ENCODE measurements at places on chromosomes 7 and 10.

GRCh38 chr7:132577206-132578049, 1.2 kb upstream of the PLXNA4 start:
- no peak for DNase-seq

GRCh38 chr7:11330208-11330607, 356.5 kb downstream of the PHF14 start:
- DNase-seq, result no peak

GRCh38 chr7:120677535-120677934, 180.4 kb downstream of the TSPAN12 start:
- no peak for DNase-seq

GRCh38 chr7:50699143-50699542, 83.6 kb downstream of the GRB10 start:
- DNase-seq, result no peak

DNA sequence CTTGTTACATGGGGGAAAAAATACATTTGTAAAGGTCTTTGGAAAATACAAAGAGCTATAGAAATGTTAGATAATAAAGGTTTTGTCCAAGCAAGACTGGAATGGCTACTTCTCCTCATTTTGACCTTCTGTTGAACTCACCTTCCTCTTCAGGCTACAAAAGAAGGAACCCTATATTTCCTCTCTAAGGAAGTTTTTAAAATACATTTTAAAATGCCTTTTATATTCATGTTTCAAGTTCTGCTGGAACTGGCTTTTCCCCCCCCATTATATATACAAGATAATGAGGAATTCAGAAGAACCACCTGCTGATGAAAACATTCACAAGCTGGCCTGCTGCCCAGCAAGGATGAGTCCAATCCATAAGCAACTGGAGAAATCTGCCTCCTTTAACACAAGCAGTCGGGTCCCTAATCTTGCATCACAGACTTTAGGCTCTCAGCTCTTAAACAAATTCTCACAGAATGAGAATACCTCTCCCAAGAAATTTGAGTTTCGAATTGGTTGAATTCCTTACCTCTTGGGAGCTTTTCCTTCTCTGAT, 44.6 kb downstream of the MTERF1 start:
- DNase-seq, result no peak

DNA sequence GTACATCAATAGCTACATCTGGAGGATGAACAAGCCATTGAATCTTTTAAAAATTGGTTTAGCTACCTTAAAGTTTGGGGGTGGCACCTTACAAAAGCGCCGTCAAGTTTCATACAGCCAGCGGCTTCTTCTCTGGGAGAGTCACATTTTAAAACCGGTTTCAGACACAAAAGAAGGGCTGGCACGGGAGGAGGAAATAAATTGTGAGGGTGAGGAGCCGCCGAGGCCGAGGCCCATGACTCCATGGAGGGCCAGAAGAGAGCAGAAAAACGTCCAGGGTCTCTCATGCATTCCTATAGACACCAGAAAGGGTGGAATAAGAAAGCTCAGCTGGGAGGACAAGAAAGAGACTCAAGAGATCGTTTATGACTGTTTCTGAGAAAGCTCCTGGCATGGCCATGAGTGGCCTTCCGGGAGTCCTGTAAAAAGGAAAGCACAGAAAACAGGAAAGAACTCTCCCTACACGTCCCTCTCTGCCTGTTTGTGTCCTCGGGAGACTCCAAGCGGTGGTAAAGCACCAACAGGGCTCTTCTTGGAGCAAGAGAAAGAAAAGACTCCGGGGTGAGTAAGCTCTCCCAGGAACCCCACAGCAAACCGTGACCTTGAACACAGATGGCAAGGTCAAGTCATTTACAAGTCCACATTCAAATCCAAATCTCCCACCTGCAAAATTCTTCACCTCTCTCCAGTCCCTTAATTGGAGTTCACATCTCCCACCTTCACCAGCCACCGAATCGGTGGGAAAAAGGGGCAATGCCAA, 1.8 kb downstream of the FRAT2 start:
- no peak for DNase-seq

DNA sequence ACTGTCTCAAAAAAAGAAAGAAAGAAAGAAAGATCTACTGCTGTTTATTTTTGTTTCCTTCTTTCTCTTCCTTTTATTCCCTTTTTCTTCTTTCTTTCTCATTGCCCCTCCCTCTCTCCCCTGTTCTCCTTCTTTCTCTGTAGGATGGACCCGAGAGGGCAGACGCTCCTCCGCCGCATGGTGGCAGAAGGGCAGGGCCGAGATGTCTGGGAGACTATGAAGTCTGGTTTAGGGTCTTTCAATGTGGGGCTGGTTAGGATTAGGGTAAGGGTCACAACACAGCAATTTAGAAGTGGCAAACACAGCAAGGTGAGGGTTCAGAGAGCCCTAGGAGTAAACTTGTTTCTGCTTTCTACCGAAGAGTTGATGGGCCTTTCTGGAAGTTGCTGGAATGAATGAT, 45.7 kb upstream of the RASGEF1A start:
- DNase-seq, result no peak

- DNase-seq, result no peak
Observed at GRCh38 chr7:158957921-158958491, 101.6 kb downstream of the DYNC2I1 start.

DNA sequence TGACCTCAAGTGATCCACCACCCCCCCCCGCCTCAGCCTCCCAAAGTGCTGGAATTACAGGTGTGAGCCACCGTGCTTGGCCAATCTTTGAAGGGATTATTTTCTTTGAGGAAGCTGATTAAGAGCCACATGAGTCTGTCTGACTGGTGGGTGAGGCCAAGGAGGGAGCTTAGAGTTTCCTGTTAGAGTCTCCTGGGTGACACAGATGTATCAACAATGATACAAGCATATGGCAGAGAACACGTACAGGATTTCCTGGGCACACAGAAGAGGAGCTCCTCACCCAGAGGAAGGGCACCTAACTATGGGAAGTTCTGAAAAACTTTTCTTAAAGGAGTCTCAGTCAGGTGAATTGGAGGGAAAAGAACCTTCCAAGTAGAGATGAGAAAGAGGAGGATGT, 69.4 kb downstream of the GOLGA7B start:
- DNase-seq, result no peak

DNA sequence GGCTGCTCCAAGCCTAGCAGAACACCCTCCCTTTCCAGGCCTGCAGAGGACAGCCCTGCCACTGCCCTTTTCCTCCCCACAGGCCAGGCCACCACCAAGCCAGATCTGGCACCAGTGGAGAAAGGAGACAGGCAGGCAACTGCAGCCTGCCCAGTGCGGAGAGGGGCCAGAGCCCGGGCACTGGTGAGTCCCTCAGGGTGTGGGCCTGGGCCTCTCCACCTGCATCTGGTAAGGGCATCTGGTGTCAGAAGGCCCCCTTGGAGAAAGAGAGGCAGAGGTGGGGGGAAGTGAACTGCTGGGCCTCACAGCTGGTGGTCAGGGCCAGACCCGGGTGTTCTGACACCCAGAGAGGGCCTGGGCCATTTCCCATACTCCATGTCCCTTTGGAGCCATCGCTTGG, 27.9 kb downstream of the ZNF783 start:
- no peak for DNase-seq

- DNase-seq, result no peak
Observed at GRCh38 chr10:87915406-87915805, 52.0 kb downstream of the PTEN start.

DNA sequence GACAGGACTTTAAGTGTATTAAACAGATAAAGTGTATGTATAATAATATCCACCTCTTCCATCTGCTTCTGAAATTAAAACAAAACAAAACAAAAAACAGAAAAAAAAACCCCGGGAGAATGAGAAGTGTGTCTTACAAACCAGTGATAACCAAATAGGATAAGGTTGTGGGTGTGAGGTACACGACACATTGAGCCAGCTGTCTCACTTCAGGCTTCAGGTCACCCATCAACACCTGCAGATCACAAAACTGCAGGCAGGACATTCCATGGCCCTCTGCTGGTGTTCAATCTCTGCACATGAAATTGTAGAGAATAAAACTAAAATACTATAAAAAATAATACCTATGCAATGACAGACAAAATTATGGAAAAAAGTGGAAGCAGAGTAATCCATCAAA, 339.9 kb downstream of the SFMBT2 start:
- no peak for DNase-seq

GRCh38 chr7:120400806-120401455, 128.0 kb downstream of the KCND2 start:
- DNase-seq, result no peak

- no peak for DNase-seq
Observed at GRCh38 chr10:110372656-110373055, 67.9 kb upstream of the SMNDC1 start.

GRCh38 chr7:149544028-149544427, 46.4 kb upstream of the ZNF746 start:
- no peak for DNase-seq

GRCh38 chr7:303884-304573, 14.1 kb downstream of the FOXL3 start:
- no peak for DNase-seq

DNA sequence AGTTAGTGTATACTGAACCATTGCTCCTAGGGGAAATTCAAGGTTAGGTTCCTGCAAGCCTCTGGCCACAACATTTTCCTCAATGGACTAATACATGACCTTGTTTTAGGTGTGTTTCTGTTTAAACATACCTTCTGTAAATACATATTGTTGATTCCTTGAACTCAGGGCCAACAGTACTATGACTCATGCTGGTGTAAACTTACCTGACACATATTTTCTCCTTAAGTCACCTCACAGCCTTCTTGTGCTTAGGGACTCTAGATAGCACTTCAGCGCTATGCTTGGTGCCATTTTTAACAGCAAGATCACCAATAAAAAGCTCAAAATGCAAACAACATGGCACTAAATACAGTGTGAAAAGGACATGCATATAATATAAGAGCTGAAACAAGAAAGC, 176.4 kb downstream of the TAX1BP1 start:
- no peak for DNase-seq

GRCh38 chr10:56258378-56258777, 102.7 kb downstream of the ZWINT start:
- DNase-seq, result no peak

GRCh38 chr7:106216517-106216922, 68.3 kb downstream of the NAMPT start:
- no peak for DNase-seq

DNA sequence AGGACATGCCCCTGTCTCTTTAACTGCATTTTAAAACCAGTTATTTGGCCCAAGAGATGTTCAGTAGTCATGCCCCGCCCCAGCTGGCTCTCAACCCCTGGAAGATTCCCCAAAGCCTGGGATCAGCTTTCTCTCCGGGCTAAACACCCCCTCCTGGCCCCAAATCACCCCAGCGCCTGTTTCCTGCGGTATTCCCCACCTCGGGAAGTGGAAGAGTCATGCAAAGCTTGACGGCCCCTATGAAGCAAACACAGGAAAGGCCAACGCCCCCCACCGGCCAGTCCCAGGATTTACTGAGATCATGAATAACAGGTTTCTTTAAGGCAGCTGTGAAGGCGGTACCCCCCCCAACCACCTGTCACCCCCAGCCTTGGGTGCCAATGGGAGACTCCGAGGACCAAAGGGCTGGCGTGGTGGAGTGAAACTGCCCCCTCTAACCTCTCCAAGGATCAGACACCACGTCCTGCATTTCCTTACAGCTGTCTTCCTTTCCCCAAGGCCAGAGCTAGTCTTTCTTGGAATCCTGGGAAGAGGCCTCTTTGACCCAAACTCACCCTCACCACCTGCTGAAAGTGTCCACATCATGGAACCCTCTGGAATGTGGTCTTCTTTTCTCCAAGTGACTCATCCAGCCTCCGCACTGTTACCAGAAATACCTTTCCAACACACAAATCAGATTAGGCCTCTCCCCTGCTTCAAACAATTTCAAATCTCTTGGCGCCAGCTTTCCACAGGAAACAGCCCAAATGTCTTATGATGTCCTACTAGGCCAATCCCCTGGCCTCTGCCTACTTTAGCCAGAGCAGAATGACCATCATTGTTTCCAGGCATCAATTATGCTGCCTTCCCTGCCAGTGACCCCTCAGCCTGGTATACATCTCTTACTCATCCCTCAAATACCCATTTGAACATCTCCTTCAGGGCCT, 301.5 kb downstream of the ZEB1 start:
- no peak for DNase-seq

DNA sequence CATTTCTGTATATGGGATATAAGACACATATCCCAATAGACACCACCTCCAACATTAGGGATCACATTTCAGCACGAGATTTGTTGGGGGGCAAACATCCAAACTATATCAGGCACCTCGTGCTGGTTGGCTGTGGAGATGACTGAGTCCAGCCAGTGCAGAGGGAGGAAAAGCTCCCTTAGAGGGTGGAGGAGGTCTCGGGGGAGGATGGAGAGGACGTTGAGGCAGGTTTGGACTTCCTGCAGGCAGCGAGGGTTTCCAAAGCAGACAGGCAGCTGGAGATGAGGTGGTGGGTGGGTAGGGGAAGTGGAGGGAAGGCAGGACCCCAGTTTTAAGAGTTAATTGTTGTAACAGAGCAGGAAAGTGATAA, 56.7 kb downstream of the EEPD1 start:
- DNase-seq, result no peak

DNA sequence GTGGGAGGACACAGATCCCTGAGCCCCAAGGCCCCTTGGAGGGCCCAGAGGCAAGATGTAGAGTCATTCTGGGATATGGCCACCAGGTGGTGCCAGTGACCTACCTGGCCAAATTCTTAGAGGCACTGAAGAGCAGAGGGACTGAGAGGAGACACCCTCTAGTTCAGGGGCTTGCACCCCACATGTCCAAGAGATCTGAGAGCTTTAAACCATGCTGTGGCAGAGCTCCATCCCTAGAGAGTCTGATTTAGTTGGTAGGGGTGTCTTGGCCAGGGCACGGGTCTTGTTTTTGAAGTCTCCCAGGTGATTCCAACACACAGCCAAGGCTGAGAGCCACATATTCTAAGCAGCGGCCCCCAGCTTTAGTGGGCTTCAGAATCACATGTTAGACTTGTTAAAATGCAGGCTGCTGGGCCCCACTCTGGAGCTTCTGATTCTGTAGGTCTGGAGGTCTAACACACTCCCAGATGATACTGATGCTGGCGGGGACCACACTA, 52.5 kb downstream of the PRF1 start:
- peak; percentile 46 for DNase-seq

GRCh38 chr10:51877636-51878035, 178.2 kb upstream of the CSTF2T start:
- DNase-seq, result no peak

GRCh38 chr7:122688400-122688998, 10.4 kb downstream of the RNF133 start:
- DNase-seq, result no peak

DNA sequence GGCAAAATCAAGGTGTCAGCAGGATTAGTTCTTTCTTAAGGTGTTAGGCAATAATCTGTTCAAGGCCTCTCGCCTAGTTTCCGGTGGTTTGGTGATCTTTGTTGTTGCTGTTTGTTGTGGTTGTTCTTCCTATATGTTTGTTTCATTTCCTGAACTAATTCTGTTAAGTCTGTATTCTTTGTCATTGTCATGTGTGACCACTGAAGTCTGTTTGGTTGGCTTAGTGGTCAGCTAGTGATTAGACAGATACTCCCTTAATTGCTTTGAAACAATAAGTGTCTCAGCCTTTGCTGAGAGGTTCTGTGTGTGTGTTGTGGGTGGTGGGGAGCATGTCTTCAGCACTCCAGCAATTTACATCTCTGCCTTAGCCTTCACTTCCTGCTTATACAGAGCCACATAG, 46.0 kb downstream of the ABCC2 start:
- DNase-seq, result no peak
